IPS-NIHi11 (cell line): ENCODE measurements at places on chromosomes 11 and 22.
A peak's percentile ranks its signal among the peaks of the same experiment; 100 is the strongest.

DNA sequence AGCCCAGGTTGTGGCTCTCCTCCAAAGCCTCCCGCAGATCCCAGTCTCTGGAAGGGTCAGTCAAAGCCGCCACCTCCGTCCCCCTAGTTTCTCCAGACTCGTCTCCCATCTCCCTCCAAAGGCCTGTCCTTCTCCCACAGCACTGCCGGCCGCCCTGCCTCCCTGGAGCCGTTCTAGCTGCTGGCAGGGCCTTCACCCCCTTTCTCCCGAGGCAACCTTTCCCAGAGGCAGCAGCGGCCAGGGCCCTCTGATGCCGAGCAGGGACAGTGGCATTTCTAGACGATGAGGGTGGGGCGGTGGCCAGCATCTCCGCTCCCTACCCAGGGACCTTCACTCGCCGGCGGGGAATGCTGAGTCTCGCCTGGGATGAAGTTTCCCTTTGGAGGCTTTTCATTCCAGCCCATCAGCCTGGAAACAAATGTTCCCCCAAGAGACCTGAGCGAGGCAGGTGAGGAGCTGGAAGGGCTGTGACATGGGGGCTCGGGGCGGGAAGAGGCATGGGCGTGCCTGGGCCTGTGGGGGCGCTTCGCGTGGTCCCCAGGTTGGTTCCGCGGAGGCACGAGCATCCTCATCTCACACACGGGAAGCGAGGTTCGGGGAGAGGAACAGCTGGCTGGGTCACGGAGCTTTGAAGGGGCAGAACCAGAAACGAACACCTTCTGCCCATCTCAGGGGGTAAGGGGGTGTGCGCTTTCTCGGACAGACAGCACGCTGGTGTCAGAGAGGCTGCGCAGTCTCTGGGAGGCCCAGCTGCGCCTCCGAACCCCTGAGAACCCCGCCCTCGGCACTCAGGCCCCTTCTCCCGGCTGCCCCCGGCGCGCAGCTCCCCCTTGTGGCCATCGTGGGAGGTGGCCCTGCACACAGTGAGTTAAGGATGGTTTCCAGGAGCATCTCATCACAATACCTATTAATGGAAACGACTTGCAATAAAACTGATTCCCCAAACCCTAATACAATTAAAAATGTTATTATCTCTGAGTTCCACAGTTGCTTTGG, 18.1 kb upstream of the KLHL35 start:
- peak; percentile 86 for DNase-seq

DNA sequence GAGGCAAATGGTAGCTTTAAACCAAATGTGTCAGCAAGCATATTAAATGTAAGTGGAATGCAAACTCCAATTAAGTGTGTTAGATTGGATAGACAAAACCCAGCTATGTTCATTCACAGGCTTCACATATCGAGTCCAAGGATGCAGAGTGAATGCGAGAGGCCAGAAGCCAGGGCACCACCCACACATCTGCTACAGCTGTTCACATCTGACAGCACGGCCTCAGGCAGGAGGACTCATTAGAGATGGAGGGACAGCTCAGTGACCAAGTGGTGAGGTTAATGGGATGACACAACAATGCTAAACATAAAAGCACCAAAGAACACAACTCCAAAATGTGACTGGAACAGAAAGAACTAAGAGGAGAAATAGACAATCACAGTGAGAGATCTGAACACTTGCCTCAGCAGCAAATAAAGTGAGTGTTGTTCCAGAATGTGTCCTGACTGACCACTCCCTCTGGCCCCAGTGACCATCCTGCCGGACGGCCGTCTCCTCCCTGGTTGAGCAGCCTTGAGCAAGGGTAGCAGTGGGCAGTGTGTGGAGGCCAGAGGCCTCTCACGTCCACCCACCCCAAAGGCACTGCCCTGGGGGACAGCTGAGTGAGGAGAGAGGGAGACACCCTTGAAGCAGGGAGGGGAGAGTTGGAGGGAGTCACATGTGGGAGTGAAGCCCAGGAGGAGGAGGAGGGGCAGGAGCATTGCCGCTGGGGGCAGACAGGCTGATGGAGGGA, 23.8 kb downstream of the ALG12 start:
- DNase-seq = no peak

DNA sequence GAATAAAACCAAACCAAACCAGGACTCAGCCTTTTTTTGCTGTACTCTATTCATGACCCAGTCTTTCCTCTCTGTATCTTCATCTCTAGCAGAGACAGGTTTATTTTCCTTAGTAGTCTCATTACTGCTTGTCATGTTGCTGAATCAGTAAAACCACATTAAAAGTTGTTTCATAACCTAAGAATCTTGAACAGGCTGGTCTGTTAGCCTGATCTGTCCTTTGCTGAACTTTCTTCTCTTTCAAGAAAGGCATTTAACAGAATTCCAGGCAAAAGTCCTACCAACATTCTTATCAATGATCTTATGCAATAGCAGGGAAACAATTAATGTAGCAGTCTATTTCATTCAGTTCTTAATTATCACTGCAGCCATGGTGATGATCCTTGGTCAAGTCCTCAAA, 197.7 kb downstream of the CASP12 start:
- DNase-seq = no peak

GRCh38 chr11:43234881-43235280, 76.9 kb upstream of the API5 start:
- no peak for DNase-seq

GRCh38 chr11:28296426-28296825, 188.2 kb downstream of the METTL15 start:
- no peak for DNase-seq
